ENCODE measurements at places on chromosomes 1 and 21.

- DNase-seq, result no peak
Observed at GRCh38 chr1:97505816-97506215, 415.0 kb downstream of the DPYD start.

GRCh38 chr1:183165456-183165855, 20.6 kb upstream of the LAMC2 start:
- no peak for DNase-seq

GRCh38 chr1:82177192-82177591, 376.5 kb downstream of the ADGRL2 start:
- DNase-seq, result no peak

GRCh38 chr1:92488416-92488815, 1.7 kb upstream of the GFI1 start:
- DNase-seq, result no peak

GRCh38 chr1:22447621-22448111, 4.0 kb upstream of the ZBTB40 start:
- DNase-seq, result no peak

DNA sequence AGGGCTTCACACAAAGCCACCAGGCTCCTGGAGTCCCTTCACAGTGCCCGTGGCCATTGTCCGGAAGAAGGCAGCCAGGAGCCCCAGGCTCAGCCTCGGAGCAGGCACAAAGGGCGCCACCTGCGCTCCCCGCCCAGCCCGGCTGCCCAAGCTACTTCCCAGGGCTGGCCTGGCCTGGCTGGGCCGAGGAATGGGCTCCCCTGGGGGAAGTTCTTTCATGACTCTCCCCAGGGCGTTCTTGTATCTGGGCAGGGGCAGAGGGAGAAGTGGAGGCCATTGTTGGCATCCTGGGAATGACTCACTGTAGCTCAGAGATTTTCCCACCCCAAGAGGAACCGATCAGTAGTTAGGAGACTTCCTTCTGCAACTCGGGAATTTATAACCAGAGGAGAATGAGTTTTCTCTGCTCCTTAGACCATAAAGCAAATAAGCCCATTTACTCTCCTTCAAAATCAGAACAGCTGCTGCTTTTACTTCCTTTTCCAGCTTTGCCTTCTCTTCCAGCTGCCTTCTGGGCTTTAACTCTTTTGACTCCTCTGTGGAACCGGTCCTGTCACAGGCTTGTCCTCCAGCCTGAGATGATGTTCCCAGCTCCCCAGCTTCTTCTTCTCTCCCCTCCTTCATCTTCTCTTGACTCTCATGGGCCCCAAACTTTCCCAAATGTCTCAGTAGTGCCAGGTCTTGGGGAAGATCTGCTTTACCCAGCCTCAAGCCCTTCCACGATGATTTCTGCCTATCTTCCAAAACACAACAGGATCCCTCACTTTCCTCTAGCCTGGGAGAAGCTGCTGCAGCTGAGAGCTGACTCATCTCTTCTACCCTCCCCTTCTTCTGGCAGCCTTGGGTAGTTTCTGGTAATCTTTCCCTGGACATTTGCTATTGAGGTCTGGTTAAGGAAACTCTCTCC, 118.7 kb upstream of the CD34 start:
- DNase-seq, result no peak

GRCh38 chr1:118077331-118078045, 107.5 kb downstream of the SPAG17 start:
- DNase-seq, result no peak

GRCh38 chr1:198678301-198678836, 39.5 kb downstream of the PTPRC start:
- peak; percentile 44 for DNase-seq

DNA sequence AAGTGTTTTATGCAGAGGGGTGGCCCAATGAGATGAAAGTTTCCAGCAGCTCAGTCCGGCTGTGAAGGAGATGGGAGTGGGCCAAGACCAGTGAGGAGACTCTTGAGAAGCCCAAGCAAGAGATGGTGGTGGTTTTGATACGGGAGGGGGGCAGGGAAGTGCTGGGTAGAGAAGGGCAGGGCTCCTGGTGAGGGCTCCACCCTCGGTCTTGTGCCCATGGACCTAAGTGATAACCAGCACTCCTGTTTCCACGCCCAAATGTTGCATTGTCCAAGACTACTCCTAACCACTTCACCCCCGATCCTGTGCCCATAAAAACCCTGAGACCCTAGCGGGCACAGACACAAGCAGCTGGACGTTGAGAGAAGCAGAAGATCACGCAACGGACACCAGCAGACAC, 140.9 kb downstream of the MIS18A start:
- DNase-seq, result no peak

DNA sequence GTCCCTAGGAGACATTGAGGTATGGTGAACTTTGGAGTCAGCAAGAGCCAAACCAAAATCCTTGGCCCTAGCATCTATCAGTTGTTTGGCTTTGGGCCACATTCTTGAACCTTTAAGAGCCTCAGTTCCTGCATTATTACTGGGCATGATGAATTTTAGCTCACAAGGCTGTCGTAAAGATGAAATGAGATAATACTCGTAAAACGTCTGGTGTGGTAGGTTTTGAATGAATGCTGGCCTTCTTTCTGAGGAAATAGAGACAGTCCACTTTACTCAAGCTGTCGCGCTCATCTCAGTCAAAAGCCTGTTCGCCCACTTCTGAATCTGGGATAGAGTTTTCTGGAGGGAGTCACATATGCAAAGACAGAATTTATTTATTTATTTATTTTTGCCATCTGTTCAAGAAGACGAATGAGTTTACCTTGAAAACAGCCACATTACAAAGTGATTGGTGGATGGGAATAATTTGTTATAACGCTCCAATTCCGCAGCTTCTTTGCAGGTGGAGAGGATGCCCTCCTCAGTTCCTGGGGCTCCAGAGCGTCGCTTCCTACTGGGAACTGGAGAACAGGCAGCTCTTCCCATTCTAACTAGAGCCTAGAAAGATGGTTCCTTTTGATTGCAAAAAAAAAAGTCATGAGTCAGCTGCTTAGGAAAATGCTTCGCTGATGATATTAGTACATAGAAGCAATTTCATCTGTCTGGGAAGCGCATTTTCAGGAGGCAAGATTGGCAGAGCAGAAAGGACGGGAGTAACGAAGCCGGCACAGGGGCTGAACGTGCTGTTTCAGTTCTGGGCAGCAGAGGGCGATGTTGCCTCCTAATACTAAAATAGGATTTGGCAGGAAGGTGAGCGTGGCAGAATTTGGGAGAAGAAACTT, 49.9 kb upstream of the CYP2J2 start:
- DNase-seq, result peak; percentile 33

- no peak for DNase-seq
Observed at GRCh38 chr1:191609305-191609704, 549.0 kb upstream of the RGS18 start.

DNA sequence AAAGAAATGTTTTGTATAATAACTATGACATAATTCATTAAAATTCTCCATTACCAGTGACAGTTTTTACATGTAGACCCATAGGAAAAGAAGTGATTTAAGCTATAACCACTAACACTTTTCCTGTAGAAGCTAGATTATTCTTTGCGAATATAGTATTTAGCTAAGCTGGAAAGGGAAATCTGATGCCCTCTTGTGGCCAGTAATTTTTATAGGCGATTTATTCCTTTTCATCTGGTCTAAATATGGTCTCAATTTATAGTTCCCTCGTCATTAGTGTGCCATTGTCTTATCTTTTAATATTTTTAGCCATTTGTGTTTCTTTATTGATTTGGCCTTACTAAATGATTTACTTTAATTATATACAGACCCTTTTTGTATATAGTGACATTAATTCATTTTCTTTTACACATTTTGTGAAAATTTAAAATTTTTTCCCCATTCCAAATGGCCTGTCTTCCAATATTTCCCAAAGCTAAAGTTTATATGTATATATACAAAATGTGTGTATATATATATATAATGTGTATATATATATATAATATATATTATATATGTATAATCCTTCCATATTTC, 26.7 kb downstream of the BTG3 start:
- no peak for DNase-seq

- DNase-seq, result no peak
Observed at GRCh38 chr1:237539055-237539454, 351.7 kb downstream of the ZP4 start.
